Dermis microvascular lymphatic vessel endothelial cell (primary cell): ENCODE measurements at places on chromosomes 2 and 18. TPM values are rescaled to one million over a fixed set of nuclear protein-coding genes. Genes with fewer than 3 reads are reported as not detected.

DNA sequence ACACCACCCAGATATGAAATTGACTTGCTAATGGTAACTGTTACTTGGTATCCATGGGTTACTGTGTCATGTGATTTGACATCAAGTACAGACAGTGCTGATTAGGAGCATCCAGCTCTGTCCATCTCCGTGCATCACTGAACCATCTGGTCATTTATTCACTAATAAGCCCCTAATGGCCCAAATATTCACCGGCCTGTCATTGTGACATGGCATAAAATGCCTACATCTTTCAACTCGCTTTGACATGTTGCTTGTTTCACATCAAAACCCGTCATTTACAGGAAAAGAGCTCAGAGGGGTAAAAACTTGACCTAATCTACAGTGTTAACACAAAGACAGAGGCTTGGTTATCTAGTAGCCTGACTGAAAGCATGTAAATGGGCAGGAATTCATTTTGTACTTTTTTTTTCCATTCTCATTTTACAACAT lies 308.9 kb upstream of the ATP5MC3 start:
- DNase-seq = no peak

FKBP1B gene
- total RNA-seq = 7.7 and 8.0 TPM in 2 replicates

TUBA3E gene
- not detected in 2 replicates for total RNA-seq

- DNase-seq = no peak
Observed at GRCh38 chr18:68803356-68803755, 5.5 kb downstream of the CCDC102B start.

- no peak for DNase-seq
Observed at GRCh38 chr2:214088536-214088935, 322.3 kb upstream of the VWC2L start.

GRCh38 chr2:184597571-184597991 lies 748 bp upstream of the ZNF804A start:
- no peak for DNase-seq

POU3F3 gene
- not detected in 2 replicates for total RNA-seq

DNA sequence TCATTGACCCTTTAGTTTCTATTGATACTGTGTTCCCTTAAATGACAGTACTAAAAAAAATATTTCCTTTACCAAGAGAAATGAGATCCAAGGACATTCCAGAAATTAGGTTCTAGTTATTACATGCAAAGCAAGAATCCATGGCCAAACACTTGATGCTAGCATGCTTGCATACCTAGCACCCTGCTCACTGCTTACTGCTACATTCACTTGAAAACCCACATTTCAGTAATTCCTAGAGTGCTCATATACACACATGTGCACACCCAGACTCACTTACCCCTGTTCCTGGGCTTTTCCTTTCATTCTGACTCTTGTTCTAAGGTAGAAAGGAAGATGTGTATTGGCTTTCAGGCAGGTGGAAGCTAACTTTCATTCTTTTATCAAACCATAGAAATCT lies 395.9 kb downstream of the THSD7B start:
- DNase-seq = no peak

DNA sequence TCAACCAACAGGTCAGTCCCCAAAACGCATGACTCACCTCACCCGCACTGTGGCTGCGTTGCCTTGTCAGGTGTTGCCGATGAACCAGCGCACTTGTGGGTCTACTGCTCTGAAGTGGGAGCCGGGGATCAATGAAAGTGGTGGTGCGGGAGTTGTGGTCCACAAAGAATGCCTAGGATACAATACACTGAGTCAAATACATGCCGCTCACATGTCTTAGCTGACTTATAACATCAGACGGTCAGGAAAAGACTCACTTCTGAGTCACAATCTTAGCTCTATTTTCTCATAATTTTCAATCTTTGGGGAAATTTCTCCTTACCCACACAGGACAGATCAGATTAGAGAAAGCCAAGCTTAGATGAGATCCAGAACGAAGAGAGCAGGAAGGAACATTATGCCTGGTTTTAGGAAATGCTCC lies 107.1 kb upstream of the STK17B start:
- DNase-seq = no peak

GRCh38 chr2:164782323-164782722 lies 59.3 kb downstream of the COBLL1 start:
- peak; percentile 23 for DNase-seq

DNA sequence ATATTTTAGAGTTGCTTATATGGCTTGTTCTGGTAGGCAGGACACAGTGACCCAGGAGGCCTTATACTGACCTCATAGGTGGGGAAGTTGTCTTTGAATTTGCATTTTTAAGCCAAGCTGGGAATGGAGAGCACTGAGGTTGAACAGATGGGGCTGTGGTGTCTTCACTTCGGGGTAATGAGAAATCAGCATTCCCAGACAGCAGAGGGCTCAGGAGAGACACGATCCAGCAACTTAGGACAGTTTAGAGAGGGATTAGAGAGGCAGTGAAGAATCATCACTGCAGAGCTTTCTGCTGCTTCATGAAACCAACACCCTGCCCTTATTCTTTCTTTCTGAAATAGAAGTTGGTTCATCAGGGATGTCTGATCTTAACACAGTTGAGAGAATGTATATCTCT lies 202.4 kb downstream of the TDRD15 start:
- no peak for DNase-seq

- no peak for DNase-seq
Observed at GRCh38 chr18:66393463-66393862, 210.4 kb downstream of the CDH19 start.

GALNT14 gene
- total RNA-seq = 0.39 and 1.3 TPM in 2 replicates

TLX2 gene
- not detected in 2 replicates for total RNA-seq

PROM2 gene
- total RNA-seq = under 0.01 and 0.13 TPM in 2 replicates

SLC14A1 gene
- total RNA-seq = not detected in 2 replicates

- no peak for DNase-seq
Observed at GRCh38 chr18:9530226-9531009, 55.1 kb downstream of the RALBP1 start.

- no peak for DNase-seq
Observed at GRCh38 chr2:10514743-10515142, 66.6 kb upstream of the ODC1 start.

DNA sequence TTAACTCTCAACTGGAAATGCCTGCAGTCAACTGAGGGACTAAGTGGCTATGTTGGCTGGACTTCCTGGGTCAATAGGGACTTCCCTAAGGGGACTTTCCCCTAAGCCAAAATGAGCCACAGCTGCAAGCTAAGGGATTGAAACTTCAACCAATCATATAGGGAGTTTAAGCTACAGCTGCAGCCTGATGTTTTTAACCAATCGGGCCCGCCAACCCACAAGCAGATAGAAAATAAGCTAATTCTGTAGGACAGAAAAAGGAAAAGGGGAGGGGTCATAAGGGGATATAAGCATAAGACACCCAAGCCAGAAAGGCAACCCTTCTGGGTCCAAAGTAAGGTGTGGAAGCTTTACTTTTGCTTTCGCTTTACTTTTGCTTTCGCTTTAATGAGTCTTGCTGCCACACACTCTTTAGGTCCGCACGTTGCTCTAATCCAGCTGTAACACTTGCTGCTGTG lies 927.5 kb downstream of the ERBB4 start:
- no peak for DNase-seq

GRCh38 chr18:64717026-64717425 lies 568.1 kb upstream of the LINC00305 start:
- no peak for DNase-seq

KCTD18 gene
- total RNA-seq = 6.2 and 7.8 TPM in 2 replicates

CFAP65 gene
- total RNA-seq = not detected in 2 replicates

SLC39A6 gene
- total RNA-seq = 14.0 and 19.8 TPM in 2 replicates

- no peak for DNase-seq
Observed at GRCh38 chr2:219165058-219165911, 4.5 kb downstream of the SLC23A3 start.

REG1A gene
- not detected in 2 replicates for total RNA-seq

PXDN gene
- total RNA-seq = 195 and 256 TPM in 2 replicates
